ENCODE measurements at places on chromosomes 7 and 10. TPM values are rescaled to one million over a fixed set of nuclear protein-coding genes. Genes with fewer than 3 reads are reported as not detected.

- H3K36me3 ChIP-seq, result no peaks in the 10 kb centered on the region
- no peaks in the 10 kb centered on the region for H3K4me1 ChIP-seq
- no peak overlapping the region for H3K4me3 ChIP-seq
- H3K27me3 ChIP-seq, result no peaks in the 10 kb centered on the region
Observed at GRCh38 chr10:24526085-24526649, 197.5 kb downstream of the ARHGAP21 start.

GRCh38 chr7:27164045-27164366 lies 1.3 kb downstream of the HOXA9 start:
- DNase-seq, result no peak
- peaks cover 46% of the 10 kb centered on the region for H3K27me3 ChIP-seq
- H3K36me3 ChIP-seq, result no peaks in the 10 kb centered on the region
- no peak overlapping the region for H3K27ac ChIP-seq
- no peak overlapping the region for H3K4me3 ChIP-seq

GRCh38 chr7:116265881-116266280 lies 55.5 kb downstream of the TES start:
- no peaks in the 10 kb centered on the region for H3K36me3 ChIP-seq
- DNase-seq, result no peak

GRCh38 chr7:138374119-138374693 lies 85.9 kb upstream of the TRIM24 start:
- no peaks in the 10 kb centered on the region for H3K36me3 ChIP-seq
- H3K4me3 ChIP-seq, result no peak overlapping the region
- no peak for DNase-seq
- H3K4me1 ChIP-seq, result no peaks in the 10 kb centered on the region

- no peaks in the 10 kb centered on the region for H3K27me3 ChIP-seq
- DNase-seq, result no peak
- no peaks in the 10 kb centered on the region for H3K36me3 ChIP-seq
- H3K27ac ChIP-seq, result no peak overlapping the region
- peaks cover 21% of the 10 kb centered on the region for H3K4me1 ChIP-seq
- no peak overlapping the region for H3K4me3 ChIP-seq
Observed at GRCh38 chr7:157573244-157573643, 236.4 kb downstream of the DNAJB6 start.

PSPH gene
- 1.5 TPM for total RNA-seq

COL28A1 gene
- 0.35 TPM for total RNA-seq

All from CD4-positive, CD25-positive, alpha-beta regulatory T cell (primary cell).